NCI-H82 (cell line): ENCODE measurements at places on chromosomes 7 and 10.

DNA sequence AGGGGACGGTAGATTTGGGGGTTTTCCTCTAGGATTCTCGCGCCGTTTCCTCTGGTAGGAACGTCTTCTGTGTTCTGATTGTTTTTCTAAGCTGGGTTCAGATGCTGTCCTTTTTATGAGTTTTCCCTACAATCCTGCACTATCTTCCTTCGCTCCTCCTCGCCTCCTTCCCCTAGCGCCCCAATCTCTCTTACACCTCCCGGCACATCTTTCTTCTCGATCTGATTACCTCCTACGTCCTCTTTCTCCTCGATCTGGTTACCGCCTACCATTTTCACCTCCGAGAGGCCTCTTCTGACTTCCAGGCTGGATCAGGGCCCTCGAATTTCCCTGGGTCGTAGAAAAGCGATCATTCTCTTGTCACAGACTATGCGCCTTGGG is 413 bp downstream of the BUD31 start:
- DNase-seq: peak; percentile 38

GRCh38 chr7:73570521-73570920 is 7.9 kb downstream of the TBL2 start:
- no peak for DNase-seq

- DNase-seq: no peak
Measured at GRCh38 chr7:64559206-64559605, 3.7 kb downstream of the ZNF680 start.

DNA sequence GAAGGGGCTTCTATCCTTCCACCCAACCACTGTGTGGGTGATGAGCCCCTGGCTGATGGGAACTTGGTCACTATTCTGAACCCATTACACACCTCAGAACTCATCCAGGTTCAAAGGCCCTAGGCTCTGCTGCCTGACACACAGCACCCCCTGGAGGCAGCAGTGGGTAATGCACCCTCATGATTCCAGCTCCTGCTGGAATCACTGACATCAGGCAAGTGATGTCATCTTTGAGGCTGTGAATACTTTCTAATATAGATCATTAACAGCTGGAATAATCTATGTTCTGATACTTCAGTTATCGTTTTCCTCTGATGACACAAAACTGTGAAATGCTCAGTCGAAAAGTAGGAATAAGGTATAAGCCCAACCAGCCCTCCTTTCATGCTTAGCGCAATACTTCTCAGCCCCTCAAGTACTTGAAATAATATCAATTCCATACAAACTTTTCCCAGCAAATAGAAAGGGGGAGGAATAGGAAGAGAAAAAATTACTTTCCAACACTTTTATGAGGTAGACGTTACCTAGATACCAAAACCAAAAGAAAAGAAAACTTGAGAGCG is 7.5 kb upstream of the RBP3 start:
- peak; percentile 66 for DNase-seq

DNA sequence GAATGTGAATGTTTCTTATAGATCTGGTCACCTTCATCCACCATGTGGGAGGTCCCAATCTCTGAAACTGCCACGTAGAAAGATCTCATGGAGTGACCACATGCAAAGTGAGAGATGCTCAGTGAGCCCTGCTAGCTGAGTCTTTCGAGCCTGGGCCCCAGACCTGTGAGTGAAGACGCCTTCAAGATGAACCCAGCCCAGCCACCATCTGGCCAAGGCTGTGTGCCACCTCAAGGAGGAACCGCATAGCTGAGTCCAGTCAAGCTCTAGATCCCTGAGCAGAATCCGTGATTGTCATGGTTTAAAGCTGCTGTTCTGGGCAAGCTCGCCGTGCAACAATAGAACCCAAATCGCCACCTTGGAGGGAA is 20.2 kb upstream of the PPIF start:
- no peak for DNase-seq

- no peak for DNase-seq
Measured at GRCh38 chr7:73610105-73610504, 14.2 kb downstream of the MLXIPL start.

DNA sequence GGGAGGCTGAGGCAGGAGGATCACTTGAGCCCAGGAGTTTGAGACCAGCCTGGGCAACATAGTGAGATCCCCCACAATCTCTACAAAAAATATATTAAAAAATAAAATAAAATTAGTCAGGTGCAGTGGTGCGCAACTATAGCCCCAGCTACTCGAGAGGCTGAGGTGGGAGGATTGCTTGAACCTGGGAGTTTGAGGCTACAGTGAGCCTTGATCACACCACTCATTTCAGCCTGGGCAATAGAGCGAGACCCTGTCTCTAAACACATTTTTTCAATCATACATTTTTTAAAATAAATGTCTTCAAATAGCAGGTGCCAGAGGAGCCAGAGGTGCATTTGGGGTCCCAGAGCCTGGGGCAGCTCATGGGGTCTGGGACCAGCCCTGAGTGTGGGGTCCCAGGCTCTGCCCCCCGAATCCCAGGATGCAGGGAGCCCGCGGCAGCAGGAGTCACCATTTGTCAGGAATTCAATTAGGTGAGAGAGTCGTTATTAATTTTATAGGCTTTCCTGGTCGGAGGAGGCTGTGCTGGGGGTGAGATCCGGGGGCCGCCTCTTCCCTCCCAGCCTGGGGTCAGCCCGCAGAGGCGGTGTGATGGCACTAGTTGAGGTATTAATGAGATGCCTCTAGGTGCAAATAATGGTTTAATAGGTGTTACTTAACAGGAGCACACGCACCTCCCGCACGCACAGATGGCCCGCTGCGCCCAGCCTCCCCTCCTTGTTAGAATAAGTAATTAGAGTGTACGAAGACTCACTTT is 78.3 kb downstream of the MICALL2 start:
- DNase-seq: no peak

- no peak for DNase-seq
Measured at GRCh38 chr10:32326680-32327363, 20.1 kb downstream of the EPC1 start.

DNA sequence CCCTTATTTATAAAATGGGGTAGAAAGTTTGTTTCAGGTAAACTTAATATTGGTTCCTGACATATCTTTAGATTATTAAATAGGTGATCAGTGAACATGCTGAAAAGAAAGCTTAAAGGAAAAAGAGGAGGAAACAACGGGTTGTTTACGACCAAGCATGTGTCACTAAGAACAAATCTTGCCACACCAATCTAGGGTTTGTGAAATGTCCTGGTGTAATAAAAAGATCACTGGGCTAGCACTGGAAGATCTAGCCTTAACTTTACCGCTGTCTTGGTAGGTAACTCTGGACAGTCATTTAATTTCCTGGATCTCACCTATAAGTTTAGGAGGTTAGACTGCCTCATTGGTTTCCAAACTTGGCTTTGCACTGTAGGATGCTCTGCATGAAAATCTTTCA is 19.0 kb downstream of the VPS26A start:
- no peak for DNase-seq

GRCh38 chr7:28623863-28624262 is 211.5 kb downstream of the CREB5 start:
- DNase-seq: peak; percentile 55

- no peak for DNase-seq
Measured at GRCh38 chr7:32461484-32461883, 28.7 kb downstream of the LSM5 start.

DNA sequence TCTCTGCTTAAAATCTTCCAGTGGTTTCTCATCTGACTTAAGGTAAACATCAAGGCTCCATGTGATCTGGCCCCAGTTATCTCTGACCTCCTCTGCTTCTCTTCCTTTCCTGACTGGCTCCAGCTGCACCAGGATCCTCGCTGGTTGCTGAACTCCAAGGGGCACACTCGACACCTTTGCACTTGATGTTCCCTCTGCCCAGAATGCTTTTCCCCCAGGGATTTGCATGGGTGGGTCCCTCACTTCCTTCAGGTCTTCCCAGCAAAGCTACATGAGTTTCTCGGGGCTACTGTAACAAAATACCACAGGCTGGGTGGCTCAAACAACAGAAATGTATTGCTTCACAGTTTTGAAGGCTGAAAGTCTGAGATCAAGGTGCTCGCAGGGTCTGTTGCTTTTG is 166.0 kb upstream of the CDCA7L start:
- no peak for DNase-seq

GRCh38 chr10:79299397-79300241 is 47.6 kb upstream of the PPIF start:
- no peak for DNase-seq

DNA sequence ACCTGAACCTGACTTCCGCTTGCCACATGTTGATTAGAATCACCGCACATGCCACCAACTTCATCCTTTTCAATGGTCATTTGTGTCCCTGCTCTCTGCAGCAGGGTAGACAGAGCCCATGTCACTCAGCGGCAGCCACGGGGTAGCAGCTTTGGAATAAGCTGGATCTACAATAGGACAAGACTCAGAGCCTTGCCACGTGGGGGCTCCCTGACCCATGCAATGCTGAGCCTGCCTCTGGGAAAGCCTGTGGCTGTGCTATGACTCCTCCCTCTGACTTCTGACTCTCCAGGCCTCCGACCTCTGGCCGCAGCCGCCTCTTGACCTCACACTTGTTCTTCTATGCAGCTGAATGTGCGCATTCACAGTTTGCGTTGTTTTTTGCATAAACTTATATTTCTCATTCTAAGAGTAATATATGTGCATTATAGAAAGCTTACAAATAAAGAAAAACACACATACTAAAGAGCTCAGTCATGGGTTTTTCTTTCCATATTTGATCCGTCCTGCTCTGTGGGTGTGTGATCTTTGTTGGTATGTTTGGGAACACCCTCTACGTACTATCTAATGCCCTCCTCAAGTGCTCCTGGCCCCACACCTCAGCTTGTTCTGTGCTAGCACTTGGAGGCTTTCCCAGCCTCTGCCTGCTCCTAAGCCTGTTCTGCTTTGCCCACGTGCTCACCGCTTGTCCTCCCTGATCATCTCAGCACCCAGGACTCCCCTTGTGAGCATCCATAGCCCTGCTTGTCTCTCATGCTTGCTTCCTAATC is 198.0 kb upstream of the MKI67 start:
- DNase-seq: peak; percentile 28

- DNase-seq: no peak
Measured at GRCh38 chr7:131302876-131303707, 24.6 kb upstream of the MKLN1 start.

- peak; percentile 33 for DNase-seq
Measured at GRCh38 chr7:83201355-83201754, 38.7 kb upstream of the PCLO start.

GRCh38 chr10:31262672-31263071 is 56.3 kb upstream of the ZEB1 start:
- DNase-seq: no peak

- DNase-seq: no peak
Measured at GRCh38 chr10:131896403-131896802, 4.4 kb upstream of the PPP2R2D start.

DNA sequence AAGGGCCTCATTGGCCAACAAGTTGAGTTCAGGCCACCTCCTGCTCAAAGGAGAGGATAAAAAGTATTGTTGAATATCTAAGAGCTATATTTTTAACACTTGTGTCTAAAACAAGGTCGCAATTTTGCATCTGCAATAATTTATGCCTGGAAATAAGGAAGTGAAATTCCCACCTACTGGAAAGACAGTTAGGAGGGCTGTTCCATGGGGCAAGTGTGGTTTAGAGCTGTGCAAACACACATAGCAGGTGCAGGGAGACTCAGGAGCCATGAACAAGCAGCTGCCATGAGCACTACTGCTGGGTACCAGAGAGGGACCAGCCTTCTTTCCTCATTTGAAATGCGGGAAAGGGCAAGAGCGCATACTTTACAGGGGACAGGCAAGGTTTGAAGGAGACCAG is 35.5 kb upstream of the IKZF1 start:
- no peak for DNase-seq

GRCh38 chr10:79410315-79411094 is 34.9 kb downstream of the ZCCHC24 start:
- DNase-seq: no peak

GRCh38 chr10:75806186-75806585 is 374.8 kb downstream of the LRMDA start:
- DNase-seq: no peak

- peak; percentile 21 for DNase-seq
Measured at GRCh38 chr10:100744136-100744986, 1.0 kb upstream of the PAX2 start.

DNA sequence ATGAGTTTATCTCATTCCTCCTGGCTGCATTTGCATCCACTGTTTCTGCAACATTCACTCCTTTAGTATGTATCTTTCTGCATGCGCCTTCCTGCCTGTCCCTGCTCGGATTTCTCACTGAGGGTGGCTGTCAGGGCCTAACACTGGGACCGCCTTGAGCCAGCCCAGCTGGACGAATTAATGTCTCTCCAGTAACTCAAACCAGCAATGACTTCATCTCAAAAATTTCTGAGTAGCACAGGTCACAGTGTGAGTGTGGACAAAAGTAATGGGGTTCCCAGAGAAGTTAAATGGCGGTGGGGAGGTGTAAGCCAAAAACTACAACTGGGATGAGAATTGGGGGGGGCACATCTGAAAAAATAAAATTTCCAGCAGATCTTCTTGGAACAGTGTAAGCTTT is 444.0 kb upstream of the MGMT start:
- DNase-seq: no peak

- peak; percentile 19 for DNase-seq
Measured at GRCh38 chr7:81515009-81515408, 254.8 kb downstream of the HGF start.

GRCh38 chr7:76201732-76202665 is at the start of gene SRRM3:
TSS of gene SRRM3 (plus strand) at chr7:76201896. CDS start at chr7:76235067, 33,171 bp downstream.
- DNase-seq: peak; percentile 96

DNA sequence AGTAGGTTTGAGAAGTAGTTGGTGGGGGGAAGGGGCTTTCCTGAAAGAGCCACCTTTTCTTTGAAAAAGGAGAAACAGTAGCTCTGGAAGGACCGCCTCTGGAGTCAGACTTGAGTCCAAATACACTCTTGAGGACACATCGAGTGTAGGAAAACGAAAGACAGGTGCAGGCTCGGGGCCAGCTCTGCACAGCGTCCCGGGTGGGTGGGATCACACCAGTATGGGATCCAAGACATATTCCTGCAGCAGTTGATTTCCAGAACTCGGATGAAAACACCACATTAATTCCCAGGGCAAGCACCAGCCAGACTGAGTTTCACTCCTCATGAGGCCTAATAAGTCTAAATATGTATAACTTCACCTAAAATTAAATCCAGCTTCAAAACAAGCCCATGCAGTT is 61.4 kb downstream of the ASB13 start:
- no peak for DNase-seq
